SJSA1 (cell line): ENCODE measurements at places on chromosomes 2 and 18. TPM values are rescaled to one million over a fixed set of nuclear protein-coding genes. Genes with fewer than 3 reads are reported as not detected.
A peak's percentile ranks its signal among the peaks of the same experiment; 100 is the strongest.

GRCh38 chr2:37771600-37772088 is 100.2 kb upstream of the CDC42EP3 start:
- DNase-seq, result peak; percentile 56

DNA sequence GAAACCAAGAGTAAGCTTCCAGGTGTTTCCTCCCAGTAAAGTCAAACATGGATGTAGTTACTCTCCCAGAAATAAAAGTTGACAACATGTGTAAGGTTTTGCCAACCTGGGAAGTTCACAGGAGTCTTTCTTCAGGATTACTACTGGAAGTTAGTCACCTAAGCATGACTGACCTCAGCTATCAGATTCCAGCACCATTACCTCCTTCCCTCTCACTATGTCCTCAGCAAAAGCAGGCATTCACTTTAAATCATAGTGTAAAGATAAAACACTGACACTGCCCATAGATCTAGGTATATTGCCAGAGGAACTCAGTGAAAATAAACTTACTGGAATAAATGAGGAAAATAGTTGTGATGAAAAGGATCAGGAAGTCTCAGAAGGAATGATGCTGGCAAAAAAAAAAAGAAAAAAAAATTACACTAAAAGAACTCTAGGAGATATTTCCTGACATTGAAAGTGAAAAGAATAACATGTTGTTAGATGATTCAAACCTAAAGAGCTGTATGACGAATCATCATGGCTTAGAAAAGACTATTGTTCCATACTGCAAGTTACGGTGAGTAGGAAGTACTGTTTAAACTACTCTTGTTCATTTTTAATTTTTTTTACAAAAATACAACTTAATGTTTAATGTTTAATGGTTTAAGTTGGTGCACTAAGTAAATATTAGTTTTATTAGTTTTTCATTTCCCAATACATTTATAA is 484.5 kb upstream of the ZNF804A start:
- DNase-seq, result no peak

DNA sequence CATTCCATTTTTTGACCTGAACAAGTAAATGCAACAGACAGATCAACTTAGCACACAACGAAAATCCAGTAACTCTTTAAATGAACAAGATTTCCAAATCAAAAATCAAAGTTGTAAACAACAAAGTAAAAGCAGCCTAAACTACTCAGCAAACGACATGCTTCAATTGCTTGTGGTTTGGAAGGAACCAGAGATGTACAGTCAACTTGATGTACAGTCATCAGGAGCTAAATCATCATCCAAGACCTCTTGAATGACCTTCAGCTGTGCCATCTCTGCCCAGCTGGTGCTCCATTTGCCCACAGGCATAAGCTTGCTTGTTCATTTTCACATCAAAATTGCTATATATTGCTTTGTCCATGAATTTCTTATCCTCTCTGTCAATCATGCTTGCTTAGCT is 109.8 kb downstream of the UPP2 start:
- DNase-seq, result no peak

ZNF804A gene
- total RNA-seq, result 8.0 and 12.1 TPM in 2 replicates

- no peak for DNase-seq
These were observed 800 bp downstream of the TTC21B start for GRCh38 chr2:165952741-165953211.

DNA sequence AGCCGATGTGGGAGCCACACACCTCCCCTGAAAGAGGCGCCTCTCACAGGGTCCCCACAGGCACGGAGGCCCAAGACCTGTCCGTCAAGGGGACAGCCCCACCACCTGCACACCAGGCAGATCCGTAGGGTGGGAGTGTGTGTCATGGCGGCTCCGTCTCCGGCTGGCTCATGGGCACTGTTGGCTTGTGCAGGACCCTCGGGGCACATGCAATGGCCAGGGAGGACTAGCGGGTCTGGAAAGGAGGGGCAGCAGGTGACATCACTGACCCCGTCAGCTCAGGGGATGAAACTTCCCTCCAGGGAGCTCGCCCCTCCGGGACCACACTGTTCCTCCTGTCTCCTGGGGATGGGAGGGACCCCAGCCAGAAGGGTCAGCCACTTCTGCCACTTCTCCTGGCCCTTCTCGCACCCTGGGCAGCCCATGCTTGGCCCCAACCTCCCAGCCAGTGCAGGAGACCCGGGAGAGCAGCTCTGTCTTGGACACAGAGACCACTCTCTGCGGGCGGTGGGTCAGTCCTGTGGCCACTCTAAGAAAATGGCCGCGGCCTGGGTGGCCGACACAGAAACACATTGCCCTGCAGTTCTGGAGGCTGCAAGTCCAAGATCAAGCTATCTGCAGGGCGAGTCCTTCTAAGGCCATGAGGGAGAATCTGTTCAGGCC is 75.1 kb upstream of the TWIST2 start:
- no peak for DNase-seq

- no peak for DNase-seq
These were observed 10.8 kb upstream of the KCNG2 start for GRCh38 chr18:79786786-79787526.

DNA sequence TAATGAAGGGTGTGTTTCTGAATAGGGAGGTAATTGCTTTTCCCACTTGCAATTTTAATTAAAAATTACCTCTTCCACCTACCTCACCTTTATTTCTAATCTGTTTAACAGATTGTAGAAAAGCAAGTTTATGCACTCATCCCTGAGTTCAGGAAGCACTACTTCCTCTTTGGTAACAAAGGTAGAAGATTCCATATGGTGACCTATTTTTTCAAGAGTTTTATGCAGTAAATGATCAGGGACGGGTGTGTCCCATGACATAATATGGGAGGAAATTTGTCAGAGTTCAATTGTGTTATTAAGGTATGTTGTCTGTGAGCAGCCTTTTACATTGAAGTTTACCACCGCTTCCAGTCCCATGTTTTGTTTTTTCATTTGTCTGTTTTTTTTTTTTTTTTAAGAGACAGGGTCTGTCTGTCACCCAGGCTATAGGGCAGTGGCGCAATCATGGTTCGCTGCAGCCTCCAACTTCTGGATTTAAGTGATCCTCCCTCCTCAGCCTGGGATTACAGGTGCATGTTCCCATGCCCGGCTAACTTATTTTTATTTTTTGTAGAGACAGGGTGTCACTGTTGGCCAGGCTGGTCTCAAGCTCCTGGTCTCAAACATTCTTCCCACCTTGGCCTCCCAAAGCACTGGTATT is 68.2 kb downstream of the ASAP2 start:
- DNase-seq, result no peak

DNA sequence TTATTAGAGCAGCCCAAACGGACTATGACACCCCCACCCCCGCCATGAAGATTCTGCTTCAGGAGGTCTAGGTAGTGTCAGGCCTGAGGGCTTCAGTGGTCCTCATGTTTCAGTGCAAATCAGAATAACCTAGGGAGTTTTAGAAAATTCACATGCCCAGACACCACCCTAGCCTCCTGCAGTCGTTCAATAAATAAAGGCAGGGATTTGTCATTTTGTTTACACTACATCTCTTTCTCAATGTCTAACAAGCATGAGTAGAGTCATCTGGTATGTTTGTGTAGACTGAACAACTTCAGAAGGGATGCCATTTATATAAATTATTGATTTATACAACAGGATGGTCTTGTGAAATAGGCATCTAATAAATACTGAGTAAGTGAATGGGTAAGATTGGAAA is 112.1 kb upstream of the SERPINE2 start:
- DNase-seq, result no peak

DNA sequence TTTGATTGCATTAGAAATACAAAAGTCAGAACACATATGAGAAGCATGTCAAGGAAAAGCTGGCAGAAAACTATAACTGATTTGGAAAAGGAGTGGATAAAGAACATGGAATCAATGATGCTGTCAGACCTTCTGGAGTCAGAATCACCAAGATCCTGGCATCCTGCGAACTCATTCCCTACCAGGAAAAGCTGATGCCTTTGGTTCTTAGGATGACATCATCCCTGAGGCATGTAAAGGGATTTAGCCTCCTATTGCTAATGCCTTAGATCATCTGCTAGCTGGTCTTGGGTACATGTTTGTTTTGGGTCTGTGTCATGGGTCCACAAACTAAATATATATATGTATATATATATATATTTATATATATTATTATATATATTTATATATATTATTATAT is 680.7 kb downstream of the EPHA4 start:
- DNase-seq, result no peak

DNA sequence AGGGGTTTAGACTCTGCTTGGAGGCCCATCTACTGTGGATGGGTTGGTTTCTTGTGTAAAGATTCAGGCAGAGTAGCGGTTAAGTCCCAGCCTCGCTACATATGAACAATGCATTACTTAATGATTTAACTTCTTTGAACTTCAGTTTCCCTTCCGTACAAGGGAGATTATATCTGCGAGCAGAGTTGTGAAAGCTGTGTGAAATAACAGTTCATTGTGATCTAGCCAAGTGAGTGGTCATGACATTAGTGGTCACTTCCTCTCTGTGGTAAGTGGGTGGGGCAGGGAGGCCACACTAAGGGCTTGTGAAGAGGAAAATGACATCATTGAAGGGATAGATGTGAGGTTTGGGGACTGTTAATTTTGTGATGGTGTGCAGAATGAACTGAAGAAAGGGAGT is 14.1 kb upstream of the MEX3C start:
- DNase-seq, result peak; percentile 49

- no peak for DNase-seq
These were observed 225.7 kb downstream of the TMX3 start for GRCh38 chr18:68489013-68489792.

LINC00305 gene
- not detected in 2 replicates for total RNA-seq

EEF1B2 gene
- 474 and 513 TPM in 2 replicates for total RNA-seq

GRCh38 chr2:141027221-141027620 is 1103.6 kb downstream of the LRP1B start:
- no peak for DNase-seq

DNA sequence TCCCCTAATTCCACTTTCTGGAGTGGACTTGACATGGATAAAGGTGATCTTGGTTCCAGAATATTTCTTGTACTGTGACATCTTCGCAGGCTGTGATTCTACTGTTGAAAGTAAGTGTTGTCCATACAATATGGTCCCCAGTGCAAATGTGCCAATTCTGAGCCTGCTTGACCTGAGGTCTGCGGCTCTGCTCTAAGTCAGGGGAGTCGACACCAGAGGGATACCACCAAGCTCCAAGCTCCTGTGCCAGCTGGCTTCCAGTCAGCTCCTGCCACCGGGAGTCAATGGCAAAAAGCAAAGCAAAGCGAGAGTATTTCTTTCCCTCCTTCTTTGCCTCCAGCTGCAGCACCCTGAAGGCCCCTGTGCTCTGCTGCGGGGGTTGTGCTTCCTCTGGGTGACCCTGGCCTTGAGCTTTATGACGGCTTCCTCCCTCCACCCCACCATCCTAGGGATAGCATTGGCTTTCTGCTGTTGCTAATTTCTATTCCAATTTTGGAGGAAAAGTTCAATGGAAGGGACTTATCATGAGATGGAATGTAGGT is 50.4 kb downstream of the SLC35F5 start:
- no peak for DNase-seq

DNA sequence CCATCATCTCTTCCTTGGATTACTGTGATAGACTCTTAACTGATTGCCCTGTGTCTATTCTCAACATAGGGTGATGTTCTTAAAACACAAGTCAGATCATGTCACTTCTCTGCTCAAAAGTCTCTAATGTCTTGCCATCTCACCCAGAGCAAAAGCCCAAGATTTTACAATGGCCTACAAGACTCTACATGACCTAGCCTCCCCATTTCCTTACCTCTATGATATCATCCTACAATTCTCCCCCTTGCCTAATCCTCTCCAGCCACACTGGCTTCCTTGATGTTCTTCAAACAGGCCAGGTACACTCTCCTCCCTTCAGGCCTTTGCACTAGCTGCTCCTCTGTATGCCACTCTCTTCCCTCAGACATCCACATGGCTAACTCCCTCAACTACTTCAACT is 55.1 kb downstream of the ROCK1 start:
- no peak for DNase-seq

RGPD3 gene
- total RNA-seq, result 0.03 and 0.39 TPM in 2 replicates

- no peak for DNase-seq
These were observed 365.5 kb upstream of the SYT4 start for GRCh38 chr18:43642727-43643330.

DNA sequence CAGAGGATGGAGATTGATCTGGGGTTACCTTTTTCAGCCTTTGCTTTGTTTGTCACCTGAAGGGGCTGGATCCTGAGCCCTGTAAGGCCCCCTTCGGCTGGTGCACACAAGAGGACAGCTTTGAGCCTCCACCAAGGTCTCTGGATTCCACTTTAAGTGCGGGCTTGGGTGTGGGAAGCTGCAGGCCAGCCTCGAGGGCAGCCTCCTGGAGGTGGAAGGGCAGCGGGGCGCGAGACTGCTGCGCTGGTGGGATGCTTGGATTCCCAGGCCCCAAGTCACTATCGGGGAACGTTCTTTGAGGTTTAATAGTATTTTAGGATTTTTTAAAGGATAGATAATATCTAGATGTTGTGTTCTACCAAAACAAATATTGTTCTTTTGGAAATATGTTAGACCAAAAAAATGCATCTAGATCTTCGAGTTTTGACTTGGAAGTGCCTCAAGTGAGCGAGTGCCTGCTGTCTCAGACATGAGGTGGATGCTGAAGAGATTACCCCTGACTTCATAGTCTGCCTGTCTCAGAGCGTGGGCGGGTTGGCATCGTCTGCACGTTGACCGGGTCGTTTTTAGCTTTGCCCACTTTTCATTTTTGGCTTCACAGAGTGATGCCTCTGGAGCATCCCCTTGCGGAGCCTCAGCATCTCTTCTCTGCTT is 113.8 kb downstream of the AGAP1 start:
- DNase-seq, result no peak

GRCh38 chr2:11406958-11407381 is 59.0 kb downstream of the E2F6 start:
- peak; percentile 80 for DNase-seq

KIF5C gene
- total RNA-seq, result 0.11 TPM in 1 of 2 replicates, not detected in the other

CRYGC gene
- not detected in 2 replicates for total RNA-seq

GRCh38 chr18:69397096-69397495 is 3.6 kb upstream of the DOK6 start:
- DNase-seq, result no peak

- no peak for DNase-seq
These were observed 37.3 kb downstream of the GREB1 start for GRCh38 chr2:11571170-11571569.

ANKRD30BL gene
- not detected in 2 replicates for total RNA-seq

CRYBA2 gene
- total RNA-seq, result not detected in 2 replicates

ALPP gene
- 0.45 TPM in 1 of 2 replicates, not detected in the other for total RNA-seq

DNA sequence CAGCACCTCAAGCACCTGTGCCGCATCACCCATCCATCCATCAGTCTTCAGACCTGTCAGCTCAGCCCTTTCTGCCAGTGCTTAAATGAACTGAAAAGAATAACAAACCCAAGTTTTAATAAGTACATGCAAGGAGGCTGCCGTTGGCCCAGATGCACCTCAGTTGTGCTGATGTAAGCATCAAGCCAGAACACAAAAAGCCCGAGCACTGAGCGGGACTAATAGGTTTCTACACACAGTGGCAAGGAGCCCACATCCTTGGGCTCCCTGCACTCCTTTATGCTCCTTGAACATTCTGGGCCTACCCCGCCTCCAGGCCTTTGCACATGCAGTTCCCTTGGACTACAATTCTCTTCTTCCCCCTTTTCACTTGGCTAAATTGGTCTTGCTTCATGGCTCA is 165.6 kb downstream of the ALK start:
- no peak for DNase-seq

DNA sequence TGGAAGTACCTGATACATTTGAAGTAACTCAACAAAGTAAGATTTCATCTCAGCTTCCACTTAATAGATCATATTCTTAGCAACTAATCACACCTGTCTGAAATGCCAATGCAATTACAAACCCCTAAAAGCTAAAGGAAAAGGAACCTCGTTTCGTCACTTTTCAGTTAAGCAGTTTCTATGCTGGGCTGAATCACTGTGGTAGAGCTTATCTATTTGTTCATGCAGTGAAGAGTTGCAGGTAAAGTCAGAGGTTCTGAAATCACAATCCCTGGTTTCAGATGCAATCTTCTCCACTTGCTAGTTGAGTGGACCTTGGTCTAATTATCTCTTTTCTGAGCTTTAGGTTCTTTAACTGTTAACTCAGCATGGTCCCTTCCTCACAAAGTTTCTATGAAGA is 6.3 kb downstream of the HRH4 start:
- DNase-seq, result no peak
